ENCODE measurements at places on chromosomes 1 and 21. TPM values are rescaled to one million over a fixed set of nuclear protein-coding genes. Genes with fewer than 3 reads are reported as not detected.

Gene UBL4B
- not detected for total RNA-seq

Gene CFHR2
- total RNA-seq, result not detected

Gene TFF3
- total RNA-seq, result not detected

Gene SOD1
- total RNA-seq, result 223 TPM

Gene LCE1D
- not detected for total RNA-seq

Gene CNR2
- 0.16 TPM for total RNA-seq

Gene ZBTB37
- 10.1 TPM for total RNA-seq

Gene NPR1
- not detected for total RNA-seq

Gene KCNQ4
- 0.43 TPM for total RNA-seq

Gene MTARC2
- total RNA-seq, result not detected

Gene LUZP1
- 20.3 TPM for total RNA-seq

Gene TNFRSF9
- 3.4 TPM for total RNA-seq

Gene PPIAL4G
- 0.68 TPM for total RNA-seq

Gene HENMT1
- 21.0 TPM for total RNA-seq
